SK-MEL-5 (cell line): ENCODE measurements at places on chromosomes 4 and X.

DNA sequence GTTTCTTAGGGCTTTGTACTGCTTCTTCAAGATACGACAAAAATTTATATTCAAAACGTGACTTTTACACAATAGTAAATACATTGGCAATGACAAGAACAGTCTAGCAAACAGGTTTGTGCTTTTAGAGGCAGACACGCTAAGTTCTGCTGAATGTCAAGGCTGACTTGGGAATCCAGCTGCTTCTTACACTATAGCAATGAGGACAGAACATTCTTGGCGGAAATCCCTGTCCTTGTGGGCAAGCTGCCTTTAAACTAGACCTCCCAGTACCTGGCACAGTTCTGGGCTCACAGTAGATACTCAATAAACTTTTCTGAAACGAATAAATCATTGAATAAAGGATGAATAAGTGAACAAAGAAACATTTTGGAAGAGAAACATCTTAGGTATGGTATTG, 148.2 kb downstream of the RASL11B start:
- no peak for DNase-seq

GRCh38 chr4:74284053-74284452, 24.2 kb upstream of the EPGN start:
- DNase-seq = no peak

- DNase-seq = no peak
These were observed 32.7 kb downstream of the NLGN3 start for GRCh38 chrX:71177327-71177726.

DNA sequence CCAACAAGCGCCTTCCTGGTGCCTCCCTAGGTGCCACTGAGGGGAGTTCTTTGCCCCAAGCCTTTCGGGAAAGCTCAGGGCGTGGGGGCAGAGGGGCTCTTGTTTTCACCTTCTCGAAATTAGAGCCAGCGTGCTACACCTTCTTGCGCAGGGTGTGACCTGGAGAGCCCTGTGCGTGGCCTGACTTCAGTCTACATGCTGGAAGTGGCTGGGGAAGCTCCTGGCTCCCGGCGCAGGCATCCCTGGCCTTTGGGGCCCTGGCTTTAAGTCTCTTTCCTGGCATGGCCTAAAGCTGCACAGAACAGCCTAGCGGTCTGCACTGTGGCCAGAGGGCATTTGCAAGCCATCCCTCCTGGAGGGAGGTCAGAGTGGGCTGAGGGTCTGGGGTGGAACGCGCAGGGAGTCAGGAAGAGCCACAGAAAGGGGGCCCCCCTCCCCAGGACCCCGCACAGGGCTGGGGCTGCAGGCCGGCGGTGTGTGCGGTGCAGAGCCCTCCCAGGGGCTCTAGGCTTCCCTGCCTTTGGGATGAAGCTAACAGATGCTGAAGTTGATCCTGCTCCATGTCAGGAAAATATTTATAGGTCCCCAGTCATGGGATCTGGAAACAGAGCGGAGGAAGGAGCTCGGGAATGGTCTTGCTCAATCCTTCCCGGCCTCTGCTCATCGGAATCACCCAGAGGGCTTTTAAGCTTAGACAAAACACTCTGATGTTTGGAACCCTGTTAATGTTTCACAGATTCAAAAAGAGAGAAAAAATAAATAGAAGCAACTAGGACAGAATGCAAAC, 781 bp upstream of the SPON2 start:
- DNase-seq = peak; percentile 76

GRCh38 chrX:53294024-53294648, 12.8 kb upstream of the IQSEC2 start:
- peak; percentile 20 for DNase-seq

- no peak for DNase-seq
These were observed 82.2 kb downstream of the STOX2 start for GRCh38 chr4:183986971-183987946.

GRCh38 chrX:119359618-119360382, 39.3 kb upstream of the SLC25A43 start:
- no peak for DNase-seq

DNA sequence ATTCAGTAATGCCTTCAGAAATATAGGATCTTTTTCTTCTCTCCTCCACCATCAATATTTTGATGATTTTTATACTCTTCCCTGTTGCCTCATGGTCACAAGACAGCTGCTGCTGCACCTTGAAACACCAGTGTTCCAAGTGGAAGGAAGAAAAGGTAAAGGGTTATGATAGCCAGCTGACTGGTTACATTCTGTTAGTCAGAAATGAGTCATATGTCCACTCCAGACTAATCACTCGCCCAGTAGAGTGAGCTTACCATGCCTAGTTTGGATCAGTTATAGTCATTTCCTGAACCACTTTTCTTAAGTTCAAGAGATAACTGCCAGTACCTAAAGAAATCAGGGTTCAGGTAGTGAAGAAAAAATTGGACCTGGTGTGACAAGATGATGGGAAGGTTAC, 532.3 kb upstream of the SMIM31 start:
- DNase-seq = no peak

- no peak for DNase-seq
These were observed 18.8 kb upstream of the TMSB4X start for GRCh38 chrX:12955882-12956703.

DNA sequence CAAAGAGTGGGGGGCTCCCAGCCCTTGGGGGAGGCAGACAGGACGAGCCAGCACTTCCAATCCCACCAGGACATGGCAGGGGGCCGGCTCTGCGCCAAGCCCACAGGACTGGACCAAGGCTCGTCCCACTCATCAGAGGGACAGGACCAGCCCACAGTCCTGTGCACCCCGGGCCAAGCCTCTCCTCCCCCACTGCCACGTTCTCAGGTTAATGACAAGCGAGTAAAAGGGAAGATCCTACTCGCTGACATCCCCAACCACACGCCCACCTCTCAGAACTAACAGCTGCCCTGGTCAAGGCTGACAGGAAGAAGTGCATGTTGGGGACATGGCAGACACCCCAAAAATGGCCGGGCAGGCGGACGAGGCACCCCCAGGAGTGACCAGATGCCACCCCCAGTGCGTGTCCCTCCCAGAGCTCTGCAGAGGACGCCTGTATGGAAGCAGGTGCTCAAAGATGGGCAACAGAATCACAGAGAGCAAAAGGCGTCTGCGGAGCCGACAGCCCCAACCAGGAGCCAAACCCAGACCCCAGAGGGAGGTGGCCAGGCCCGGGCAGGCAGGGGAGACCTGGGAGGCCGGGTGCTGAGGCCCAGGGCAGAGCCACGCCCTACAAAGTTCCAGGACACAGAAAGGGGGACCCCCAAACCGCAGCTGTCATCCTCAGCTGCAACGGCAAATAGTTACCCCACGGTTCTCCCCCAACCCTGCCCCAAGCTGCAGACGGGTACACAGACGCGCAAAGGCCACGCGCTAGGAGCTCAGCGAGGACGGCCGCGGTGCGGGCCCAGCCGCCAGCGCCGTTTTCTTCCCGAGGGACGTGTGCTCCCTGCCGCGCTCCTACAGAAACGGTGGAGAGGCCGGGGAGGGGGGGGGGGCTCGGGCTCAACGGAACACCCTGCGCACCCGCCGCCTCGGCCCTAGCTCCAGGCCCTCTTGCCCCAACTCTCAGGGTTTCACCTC, 1.7 kb downstream of the CTBP1 start:
- no peak for DNase-seq

DNA sequence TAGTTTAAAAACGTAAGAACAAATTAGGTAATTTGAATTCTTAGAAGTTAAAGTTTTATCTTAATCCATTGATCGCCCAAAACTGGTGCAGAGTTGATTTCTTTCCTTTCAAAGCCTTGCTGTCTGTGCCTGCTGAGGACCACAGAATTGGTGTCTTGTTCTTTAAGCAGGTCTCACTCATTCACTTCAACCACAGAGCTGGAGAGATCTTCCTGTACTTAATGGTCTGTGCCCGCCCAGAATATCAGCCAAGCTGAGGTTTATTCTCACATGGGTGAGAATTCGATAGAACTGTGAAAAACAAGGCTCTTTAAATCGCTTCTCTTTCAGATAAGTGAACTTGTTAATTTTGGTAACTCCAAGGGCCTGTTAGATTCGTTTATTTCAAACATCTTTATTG, 31.6 kb downstream of the DCUN1D4 start:
- DNase-seq = no peak

DNA sequence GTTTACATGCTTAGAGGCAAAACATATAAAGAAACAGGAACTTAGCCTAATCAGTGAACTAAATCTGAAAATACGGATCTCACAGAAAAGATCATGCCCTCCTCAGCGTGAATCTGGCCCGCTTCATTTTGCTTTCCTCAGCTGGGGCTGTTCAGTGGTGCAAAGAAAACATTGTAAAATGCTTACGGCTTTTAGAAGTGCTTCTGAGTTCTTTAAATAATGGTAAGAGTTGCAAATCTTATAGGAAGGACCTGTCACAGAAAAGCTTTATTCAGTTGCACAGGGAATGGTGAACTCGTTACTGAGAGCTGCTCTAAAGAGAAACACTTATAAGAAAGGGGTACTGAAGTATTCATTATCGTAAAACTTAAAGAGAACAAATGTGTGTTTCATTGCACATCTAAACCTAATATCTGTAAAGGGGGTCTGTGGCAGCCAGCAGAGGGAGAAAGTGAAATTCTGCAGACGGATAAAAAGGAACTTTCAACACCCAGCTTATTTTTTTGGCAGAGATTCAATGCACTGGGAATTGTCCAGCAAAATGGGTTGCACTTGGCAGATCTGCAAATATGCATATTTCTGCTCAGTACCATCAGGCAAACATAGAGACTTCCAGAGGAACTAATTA, 139.2 kb upstream of the ANK2 start:
- peak; percentile 46 for DNase-seq

GRCh38 chrX:81414630-81415029, 212.7 kb downstream of the SH3BGRL start:
- DNase-seq = peak; percentile 28

GRCh38 chr4:121070696-121071639, 1.4 kb downstream of the NDNF start:
- peak; percentile 34 for DNase-seq

DNA sequence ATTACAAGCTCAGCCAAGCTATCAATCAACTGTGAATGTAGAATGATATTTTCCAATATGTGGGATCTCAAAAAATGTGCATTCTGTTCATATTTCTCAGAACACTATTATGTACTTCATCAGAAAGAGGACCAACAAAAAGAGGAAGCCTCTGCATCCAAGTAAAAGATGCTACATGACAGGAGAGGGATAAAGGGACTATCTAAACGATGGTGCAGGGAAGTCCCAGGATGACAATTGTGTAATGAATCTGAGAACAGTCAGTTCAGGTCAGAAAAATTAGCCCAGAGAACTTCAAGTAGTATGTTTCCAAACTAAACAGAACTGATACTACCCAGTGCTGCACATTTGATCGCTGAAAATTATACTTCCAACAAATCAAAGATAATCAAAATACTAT, 127.0 kb downstream of the ZNF330 start:
- DNase-seq = no peak

- peak; percentile 60 for DNase-seq
These were observed 149.9 kb downstream of the AMMECR1 start for GRCh38 chrX:110167952-110168451.

DNA sequence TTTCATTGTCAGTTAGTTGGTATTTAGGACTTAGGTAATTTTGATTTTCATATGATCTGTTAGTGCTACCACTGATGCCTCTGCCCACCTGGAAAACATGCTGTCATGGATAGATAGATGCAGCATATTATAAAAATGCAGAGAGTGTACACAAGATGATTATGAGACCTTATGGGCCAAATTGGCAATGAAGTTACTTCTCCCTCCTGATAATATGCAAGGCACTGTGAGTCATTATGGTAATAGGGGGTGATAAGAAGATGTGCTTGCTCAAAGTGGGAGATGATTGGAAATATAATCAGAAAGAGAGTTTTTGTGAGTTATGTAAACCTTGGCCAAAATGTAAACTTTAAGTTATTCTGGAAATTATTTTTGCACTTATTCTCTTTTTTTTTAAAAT, 56.6 kb upstream of the RHOH start:
- no peak for DNase-seq

DNA sequence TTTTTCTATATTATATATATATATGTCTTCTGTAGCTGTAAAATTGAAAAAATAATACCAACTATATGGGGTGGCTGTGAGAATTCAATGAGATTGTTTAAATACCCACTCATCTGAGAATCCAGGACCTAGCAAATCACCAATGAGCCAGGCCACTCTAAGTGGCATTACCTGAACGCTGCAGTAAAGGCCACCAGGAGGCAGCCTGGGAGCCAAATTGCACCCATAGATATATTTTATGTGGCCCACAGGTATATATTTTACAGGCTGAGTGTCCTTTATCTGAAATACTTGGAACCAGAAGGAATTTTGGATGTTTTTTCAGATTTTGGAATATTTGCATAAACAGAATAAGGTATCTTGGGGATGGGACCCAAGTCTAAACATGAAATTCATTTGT, 58.2 kb upstream of the C4orf50 start:
- DNase-seq = peak; percentile 4

DNA sequence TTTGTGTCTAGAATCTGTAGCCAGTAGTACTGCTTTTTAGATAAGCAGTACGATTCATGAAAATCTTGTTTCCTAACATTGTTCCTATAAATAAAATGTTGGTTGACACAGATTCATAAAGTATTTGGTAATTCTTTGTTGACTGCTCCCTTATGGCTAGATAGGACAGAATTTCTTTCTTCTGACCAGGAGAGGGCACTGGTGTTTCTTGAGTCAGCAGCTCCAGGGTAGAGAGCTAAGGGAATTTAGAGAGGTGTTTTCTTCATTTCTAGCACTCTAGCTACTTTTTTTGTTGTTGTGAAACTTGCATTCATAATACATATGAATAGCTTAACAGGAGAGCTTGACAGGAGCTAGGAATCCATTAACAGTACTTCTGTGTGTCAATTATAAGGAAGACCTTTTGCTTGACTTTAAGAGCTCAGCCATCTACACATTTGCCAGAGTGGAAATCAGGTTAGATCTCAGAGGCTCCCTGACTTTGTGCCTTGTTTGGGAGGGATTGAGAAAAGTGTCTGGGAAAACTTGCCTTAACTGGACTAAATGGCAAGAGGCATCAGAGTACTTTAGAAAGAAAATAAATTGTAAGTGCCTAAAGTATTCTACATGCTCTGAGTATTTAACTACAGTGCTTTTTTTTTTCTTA, 756.1 kb downstream of the SH3BGRL start:
- peak; percentile 54 for DNase-seq

DNA sequence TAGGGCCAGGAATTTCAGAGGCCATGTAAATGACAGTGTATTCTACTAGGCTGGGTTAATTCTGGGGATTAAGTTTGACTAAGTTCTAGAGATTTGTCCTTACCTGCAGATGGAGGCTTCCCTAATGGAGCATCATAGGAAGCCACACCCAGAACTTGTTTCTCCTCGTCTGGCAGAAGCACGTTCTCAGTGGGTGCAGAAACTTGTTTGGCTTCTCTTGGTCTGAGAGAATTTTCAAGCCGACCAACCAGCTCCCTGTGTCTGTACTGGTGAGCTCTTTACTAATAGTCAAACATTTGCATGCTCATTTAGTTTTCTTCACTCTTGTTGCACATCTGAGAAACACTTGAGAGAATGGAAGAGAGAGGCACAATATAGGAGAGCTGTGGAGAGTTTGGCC, 907 bp upstream of the ATP10D start:
- no peak for DNase-seq

- no peak for DNase-seq
These were observed 47.7 kb downstream of the PRPS1 start for GRCh38 chrX:107675823-107676555.

GRCh38 chr4:152460488-152460887, 75.4 kb downstream of the FBXW7 start:
- peak; percentile 68 for DNase-seq

- no peak for DNase-seq
These were observed 90.6 kb upstream of the MAB21L2 start for GRCh38 chr4:150491132-150492049.
